ENCODE measurements at places on chromosomes 4 and X. TPM values are rescaled to one million over a fixed set of nuclear protein-coding genes. Genes with fewer than 3 reads are reported as not detected.

TENM3 gene
- total RNA-seq: not detected

ATP1B4 gene
- total RNA-seq: not detected

USP46 gene
- 14.5 TPM for total RNA-seq

MAPK10 gene
- total RNA-seq: 423 TPM

TEX13C gene
- not detected for total RNA-seq

DNA sequence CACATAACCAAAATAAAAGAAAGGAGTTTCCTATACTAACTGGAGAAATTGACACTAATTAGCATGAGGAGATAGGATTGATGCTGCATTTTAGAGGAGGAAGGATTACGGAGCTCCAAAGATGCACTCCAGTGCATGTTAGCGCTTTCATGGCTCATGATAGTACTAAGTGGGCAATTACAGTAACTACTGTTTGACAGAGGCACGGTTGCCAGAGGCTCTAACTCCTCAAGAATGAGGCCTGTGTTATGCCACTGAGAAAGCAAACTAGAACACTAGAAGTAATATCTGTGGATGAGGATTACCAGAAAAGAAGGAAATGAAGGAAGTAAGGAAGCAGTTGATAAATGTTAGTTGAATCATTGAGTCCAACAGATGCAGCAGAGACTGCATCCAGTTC is 19.6 kb upstream of the PDGFC start:
- no peak for DNase-seq

GRCh38 chrX:70262952-70263567 is 3.1 kb upstream of the P2RY4 start:
- peak; percentile 80 for DNase-seq

DNA sequence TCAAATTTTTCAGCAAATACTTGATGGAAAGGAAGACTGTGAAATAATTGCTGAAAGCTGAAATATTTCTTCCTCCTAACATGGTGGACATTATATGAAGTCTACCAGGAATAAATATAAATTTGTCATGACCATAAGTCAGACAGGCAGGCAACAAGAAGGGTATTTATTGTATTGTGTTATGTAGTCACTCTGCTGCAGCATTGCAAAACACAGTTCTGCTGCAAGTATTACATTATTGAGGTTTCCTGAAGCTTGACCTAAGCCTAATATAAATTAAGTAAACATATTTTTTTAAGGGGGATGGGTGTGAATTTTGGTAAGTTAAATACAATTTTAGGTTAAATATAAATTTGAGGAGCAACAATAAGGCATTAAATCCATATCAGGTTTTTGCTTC is 60.2 kb upstream of the MAOA start:
- no peak for DNase-seq

DNA sequence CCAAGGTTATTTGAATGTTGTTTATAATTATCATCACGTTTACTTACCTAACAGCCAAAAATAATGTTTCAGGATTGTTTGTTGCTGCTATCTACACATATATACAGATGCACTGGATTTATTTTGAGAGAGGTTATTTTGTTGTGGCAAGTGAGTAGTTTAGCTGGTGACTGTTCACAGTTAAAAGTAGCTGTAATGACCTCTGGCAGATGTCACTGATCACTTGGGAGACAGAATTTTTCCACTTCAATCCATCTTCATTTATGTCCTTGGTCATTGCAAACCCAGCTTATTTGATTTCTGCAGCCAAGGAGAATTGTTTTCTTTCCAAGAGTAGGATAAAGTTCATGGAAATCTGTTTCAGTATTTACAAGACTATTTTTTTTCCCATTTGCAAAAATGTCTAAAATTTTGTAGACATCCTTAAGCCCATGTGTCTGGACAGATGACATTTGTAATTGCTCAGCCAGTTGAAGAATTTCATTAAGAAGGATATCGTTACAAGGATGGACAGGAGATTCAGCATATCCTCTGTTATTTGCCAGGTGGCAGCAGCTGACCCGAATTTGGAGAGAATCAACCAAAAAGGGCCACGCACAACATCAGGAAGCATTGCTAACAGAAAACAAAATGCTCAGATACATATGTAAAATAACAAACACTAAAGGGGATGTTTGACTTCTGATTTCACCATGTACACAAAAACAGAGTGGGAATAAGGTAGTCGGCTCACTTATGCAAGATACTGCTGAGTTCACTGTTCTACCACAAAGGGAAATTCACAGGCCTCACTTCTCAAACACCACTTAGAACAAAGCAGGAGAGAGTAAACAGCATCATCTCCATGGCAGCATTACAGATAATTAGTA is 64.5 kb downstream of the GPRIN3 start:
- DNase-seq: no peak

All from Karpas-422 (cell line).